ENCODE measurements at places on chromosomes 1 and 21.
A peak's percentile ranks its signal among the peaks of the same experiment; 100 is the strongest.

- no peak for DNase-seq
These were observed 92.7 kb downstream of the LRRC8C start for GRCh38 chr1:89725631-89726030.

DNA sequence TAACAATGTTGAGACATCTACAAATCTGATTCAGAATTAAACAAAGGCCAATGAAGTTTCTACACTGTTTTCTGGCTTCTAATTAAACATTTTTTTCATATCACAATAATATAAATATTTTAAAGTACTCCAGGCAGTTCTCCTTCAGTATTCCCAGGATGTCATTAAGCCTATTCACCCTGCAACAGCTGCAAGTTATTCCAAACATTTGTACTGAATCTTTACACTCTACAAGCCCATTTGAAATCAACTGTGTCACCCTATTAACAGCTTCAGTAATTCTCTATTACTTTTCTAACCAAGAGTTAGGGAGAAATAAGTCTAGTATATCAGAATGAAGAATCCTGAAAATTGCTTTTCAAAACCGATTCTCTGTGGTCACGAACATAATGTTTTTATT is 124.6 kb downstream of the OLFML2B start:
- peak; percentile 65 for DNase-seq

GRCh38 chr1:83995649-83996048 is 3.3 kb downstream of the TTLL7 start:
- DNase-seq, result no peak

DNA sequence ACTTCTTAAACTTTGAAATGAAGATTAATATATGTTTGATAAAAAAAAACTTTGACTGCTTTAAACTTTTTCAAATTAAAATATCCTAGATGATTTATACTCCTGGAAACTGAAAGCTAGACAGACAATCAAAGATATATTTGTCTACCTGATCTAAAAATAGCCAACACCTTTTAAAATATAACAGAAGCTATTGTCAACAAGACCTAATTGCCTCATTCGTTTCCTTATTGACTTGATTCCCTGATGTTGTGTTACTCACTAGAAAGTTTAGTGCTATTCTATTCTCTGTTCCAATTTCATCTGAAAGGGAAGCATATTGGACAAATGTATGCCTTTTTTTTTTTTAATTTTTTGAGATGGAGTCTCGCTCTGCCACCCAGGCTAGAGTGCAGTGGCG is 445.6 kb upstream of the ADAMTS5 start:
- no peak for DNase-seq

Measured in renal cortical epithelial cell (primary cell).